ENCODE measurements at places on chromosomes 3 and 15. TPM values are rescaled to one million over a fixed set of nuclear protein-coding genes. Genes with fewer than 3 reads are reported as not detected.

GRCh38 chr15:44009038-44009437, 182.2 kb downstream of the WDR76 start:
- ATAC-seq = no peak

- ATAC-seq = no peak
These were observed 70.5 kb upstream of the BOC start for GRCh38 chr3:113140876-113141275.

DNA sequence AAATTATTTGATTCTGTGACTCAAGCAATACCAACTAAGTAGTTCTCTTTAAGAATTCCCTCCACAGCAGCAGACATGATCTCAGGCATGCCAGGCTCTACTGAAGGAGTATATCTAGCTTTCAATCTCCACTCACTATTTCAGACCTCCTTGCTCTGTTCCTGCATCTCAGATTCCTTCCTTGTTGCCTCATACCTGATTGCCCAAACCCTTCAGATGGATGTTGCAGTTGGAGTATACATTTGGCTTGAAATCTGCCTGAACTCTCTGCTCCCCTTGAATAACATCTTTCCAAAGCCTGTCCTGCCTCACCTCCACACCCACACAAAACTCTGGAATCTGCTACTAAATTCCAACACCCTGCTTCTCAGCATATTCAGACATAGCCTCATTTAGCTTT, 19.8 kb upstream of the TM4SF4 start:
- ATAC-seq = no peak

DNA sequence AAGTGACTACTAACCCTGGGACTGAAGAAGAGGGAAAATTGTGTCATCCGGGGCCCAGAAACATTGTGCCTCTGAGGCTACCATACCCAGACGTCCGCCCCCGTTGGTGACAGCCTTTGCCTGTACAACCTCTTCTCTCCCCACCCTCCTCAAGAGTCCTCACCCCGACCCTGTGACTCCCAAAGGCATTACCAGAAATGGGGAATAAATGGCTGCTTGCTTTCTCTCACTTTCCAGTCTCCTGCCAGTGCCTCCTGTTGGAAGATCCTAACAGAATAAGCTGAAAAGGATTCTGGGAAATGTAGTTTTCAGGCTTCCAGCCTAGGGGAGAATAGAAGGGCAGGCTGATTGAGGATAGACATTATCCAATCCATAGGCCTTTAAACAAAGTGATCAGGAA, 30.8 kb upstream of the SLC25A36 start:
- no peak for ATAC-seq

DNA sequence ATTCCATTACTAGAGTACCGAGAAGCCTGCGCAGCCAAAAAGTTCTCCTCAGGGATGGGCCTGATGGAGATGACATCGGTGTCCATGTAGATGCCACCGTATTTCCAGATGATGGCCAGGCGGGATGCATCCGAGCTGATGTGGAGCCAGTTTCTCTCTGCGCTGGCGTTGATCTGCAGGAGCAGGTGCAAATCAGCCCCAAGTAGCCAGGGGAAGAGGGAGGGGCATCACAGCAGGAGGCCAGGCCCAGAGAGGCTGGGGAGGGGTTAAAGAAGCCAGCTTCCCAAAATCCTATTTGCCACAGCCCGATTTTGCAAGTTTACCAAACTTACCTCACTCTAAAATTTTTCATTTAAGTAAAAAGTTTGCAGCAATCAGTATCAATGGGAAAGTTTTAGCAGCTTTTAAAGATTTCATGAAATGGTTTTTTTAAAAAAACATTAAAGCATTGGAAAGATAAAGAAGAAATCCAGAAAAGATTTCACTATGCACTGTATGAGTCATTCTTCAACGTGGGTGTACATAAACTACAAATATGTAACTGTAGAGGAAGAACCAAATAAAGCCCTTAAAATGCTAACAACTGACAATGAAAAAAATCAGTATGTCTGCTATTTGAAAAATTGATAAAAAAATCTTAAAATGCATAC, 7.4 kb downstream of the A4GNT start:
- no peak for ATAC-seq

GRCh38 chr15:64901914-64902313, 9.8 kb upstream of the ANKDD1A start:
- ATAC-seq = no peak

GRCh38 chr3:98780343-98780742, 17.2 kb downstream of the ST3GAL6 start:
- no peak for ATAC-seq

GRCh38 chr3:8145661-8146060, 356.0 kb upstream of the LMCD1 start:
- no peak for ATAC-seq

GRCh38 chr15:78032671-78033070, 44.8 kb downstream of the TBC1D2B start:
- no peak for ATAC-seq

- ATAC-seq = peak; percentile 67
These were observed 14.8 kb downstream of the GK5 start for GRCh38 chr3:142210608-142211007.

GRCh38 chr3:43970920-43971319, 270.8 kb upstream of the TOPAZ1 start:
- ATAC-seq = no peak

DNA sequence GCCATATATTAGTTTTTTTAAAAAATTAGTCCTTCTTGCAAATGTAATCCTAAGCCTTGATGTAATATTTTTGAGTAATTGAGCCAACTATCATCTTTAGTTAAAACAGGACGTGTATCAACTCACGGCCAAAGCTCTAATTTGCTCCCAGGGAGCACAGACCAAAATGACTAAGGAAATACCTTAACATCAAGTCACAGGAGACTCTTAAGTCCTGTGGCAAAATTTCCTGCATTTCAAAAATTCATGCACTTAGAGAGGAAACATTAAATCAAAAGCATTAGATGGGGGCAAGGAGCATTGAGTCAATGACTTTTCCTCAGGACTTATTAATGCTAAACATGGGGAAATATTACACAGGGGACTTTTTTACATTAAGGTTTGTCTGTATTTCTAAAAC, 276.0 kb downstream of the MFSD1 start:
- no peak for ATAC-seq

GRCh38 chr3:72042397-72043203, 257.7 kb upstream of the PROK2 start:
- ATAC-seq = peak; percentile 45

GRCh38 chr3:128805772-128806171, 73.6 kb upstream of the ACAD9 start:
- ATAC-seq = no peak

DNA sequence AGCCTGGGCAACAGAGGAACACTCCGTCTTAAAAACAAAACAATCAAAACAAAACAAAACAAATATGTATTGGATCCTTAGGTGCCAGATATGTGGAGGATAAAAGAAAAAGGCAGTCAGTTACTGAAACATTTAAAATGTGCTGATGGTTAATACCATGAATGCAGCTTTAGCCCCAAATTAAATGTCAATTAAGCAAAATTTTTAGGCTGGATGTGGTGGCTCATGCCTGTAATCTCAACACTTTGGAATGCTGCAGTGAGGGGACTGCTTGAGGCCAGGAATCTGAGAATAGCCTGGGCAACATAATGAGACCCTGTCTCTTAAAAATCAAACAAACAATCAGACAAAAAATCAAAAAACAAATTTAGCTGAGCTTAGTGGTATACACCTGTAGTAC, 8.5 kb upstream of the CHMP2B start:
- no peak for ATAC-seq

GRCh38 chr3:113212844-113213375, 1.6 kb downstream of the BOC start:
- no peak for ATAC-seq

GRCh38 chr3:180531303-180532278, 70.4 kb upstream of the TTC14 start:
- no peak for ATAC-seq

DNA sequence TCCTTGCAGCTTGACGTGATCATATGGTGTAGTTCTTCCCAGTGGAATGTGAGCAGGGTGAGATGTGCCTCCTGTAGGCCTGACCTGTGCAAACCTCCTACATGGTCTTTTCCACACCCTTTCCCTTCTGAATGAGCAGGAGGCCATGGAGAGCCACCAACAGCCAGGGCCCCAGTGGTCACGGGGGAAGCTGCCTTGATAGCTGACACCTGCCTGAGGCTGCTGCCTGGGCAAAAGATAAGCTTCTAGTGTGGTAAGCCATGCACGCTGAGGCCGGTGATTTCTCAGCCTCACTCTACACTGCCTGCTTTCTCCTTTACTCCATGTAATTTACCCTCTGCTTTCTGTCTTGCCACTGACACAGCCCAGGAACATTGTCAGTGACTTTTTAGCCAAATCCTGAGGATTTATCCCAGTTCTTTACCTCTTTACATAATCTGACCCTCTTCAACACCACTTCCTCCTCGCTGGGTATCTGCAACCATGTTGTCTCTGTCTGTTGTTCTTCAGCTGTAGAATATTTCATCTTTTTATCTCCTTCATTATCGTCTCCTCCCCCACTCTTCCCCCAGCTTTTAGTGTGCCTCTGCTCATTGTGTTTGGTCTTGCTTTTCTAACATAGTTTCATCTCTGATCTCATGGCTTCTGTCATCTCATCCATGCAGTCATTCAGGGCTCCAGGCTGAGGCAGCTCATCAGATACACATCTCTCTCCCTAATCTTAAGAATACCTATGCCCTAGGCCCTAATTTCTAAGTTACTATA, 11.2 kb upstream of the KBTBD12 start:
- no peak for ATAC-seq

DNA sequence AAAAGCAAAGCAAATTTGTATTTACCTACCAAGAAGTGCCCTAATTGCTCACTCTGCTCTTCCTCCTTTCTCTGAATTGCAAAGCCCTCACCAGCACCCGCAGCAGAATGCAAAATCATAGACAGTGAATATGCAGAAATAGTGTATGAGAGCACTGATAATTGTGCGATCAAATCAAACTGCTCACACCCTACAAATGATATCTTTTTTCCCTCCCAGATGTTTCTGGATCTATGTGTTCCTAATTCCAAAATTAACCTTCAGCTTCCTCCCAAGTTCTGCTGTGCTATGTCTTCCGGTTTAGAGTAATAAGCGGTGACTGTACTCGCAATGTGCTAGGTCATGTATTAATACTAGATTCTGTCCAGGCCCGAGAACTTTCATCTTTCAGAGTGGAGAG, 3.4 kb downstream of the GHSR start:
- ATAC-seq = no peak

GRCh38 chr3:186386883-186387560, 25.0 kb upstream of the DGKG start:
- no peak for ATAC-seq

DNA sequence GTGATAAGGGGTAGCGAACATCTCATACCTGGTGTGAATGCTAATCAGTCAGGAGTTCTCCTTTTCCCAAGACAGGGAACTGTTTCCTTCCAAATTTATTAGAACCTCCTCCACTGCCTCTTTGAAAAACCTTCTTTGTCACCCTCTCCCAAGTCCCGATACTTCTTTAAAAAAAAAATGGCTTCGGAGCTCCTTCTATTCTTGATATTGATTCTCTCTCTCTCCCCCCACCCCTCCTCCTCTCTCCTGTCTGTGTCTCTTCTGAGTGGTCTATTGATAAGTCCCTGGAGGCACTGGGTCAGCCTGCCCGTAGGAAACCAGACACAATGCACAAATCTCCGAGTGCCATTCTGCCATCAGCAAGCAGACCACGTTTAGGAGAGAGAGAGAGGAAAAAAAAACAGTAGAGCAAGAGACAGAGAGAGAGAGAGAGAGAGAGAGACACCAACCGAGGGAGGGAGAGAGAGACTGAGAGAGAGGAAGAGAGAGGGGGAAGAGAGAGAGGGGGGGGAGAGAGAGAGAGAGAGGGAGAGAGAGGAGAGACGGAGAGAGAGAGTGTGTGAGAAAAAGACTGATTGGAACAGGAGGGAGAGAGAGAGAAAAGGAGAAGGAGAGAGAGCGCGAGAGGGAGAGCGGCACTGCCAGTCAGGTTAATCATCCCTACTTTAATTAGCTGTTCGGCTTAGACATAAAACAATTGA, 160.9 kb downstream of the TIGIT start:
- ATAC-seq = no peak

DNA sequence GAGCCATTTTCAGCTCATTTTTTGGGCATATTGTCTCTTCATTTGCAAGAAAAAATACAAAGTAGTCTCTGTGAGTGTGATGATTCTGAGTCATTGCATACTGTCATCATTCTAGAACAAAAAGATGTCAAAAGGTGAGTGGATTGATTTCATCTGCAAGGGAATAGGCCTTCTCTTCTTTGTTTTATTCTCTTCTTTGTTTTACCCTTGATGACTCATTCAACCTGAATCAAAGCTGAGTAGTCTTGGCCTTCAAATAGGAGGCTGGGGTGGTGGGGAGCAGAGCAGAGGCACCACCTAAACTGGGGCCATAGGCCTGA, 25.4 kb downstream of the CYP19A1 start:
- ATAC-seq = no peak

DNA sequence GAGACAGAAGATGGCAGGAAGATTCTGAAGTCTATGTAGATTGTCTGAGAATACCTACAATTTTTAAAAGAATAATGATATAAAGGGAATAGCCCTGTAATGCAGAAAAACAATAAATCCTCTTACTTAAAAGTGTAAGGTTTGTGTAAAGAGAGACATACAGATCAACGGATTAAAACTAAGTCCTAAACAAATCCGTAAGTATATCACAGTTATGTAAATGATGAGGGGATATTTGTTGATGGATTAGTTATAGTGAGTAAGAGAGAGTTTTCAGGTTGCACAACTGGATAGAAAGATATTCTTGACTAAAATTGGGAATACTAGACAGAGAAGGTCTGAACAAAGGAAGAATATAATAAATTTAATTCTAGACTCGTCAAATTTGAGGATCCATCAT, 179.6 kb downstream of the TBC1D5 start:
- ATAC-seq = no peak

GRCh38 chr3:14057701-14058100, 67.0 kb downstream of the CHCHD4 start:
- ATAC-seq = no peak

DNA sequence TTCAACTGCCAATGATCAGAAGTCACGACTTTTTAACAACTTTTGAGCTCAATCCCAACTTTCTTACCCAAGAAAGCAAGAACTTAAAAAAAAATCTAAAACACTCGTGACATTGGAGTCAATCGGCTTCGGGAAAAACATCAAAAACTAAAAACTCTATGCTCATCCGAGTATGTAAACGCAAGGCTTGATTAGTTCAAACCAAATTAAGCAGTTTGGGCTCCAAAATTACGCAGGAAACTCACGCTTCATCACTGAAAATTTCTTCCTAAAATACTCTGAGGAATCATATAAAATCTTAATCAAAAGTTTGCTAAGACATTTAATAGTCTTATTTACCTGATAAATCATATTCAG, 1.6 kb downstream of the TRA2B start:
- no peak for ATAC-seq

- no peak for ATAC-seq
These were observed 62.2 kb downstream of the ABTB1 start for GRCh38 chr3:127734754-127735473.

- no peak for ATAC-seq
These were observed 2.9 kb downstream of the NRROS start for GRCh38 chr3:196642434-196642833.

CLDN18 gene
- total RNA-seq = not detected

MST1R gene
- 5.9 TPM for total RNA-seq

CRBN gene
- total RNA-seq = 205 TPM

SCN11A gene
- total RNA-seq = not detected

CAV3 gene
- total RNA-seq = not detected

GP9 gene
- not detected for total RNA-seq

PLS1 gene
- total RNA-seq = 5.7 TPM

EXD1 gene
- not detected for total RNA-seq

IL16 gene
- 35.2 TPM for total RNA-seq

CHRNB4 gene
- 1.1 TPM for total RNA-seq

CCDC54 gene
- not detected for total RNA-seq

ANKRD63 gene
- total RNA-seq = not detected

KLF15 gene
- 69.5 TPM for total RNA-seq

SYNPR gene
- 0.47 TPM for total RNA-seq

AHSG gene
- total RNA-seq = not detected

PBRM1 gene
- 98.2 TPM for total RNA-seq

C3orf49 gene
- not detected for total RNA-seq
